Activated T-helper 1 cell treated with Interleukin-2 at 50 U/mL for 16 hours (primary cell): ENCODE measurements at places on chromosomes 1 and 21.

DNA sequence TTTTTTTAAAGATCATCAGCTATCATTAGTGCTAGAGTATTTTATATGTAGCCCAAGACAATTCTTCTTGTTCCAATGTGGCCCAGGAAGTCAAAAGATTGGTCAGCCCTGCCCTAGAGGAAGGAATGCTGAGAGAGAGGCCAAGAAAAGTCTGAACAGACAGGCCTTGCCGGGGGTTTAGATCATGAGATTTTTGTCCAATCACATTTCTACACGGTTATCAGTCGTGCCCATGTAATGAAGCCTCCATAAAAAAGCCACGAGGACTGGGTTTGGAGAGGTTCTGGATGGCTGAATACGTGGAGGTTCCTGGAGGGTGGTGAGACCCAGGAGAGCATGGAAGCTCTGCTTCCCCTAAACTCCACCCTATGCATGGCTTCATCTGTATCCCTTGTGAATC lies 24.3 kb upstream of the ENO1 start:
- DNase-seq: no peak

GRCh38 chr1:166031932-166032571 lies 134.7 kb downstream of the FAM78B start:
- no peak for DNase-seq

- DNase-seq: no peak
Observed at GRCh38 chr21:36751383-36751782, 52.5 kb downstream of the SIM2 start.

- DNase-seq: no peak
Observed at GRCh38 chr1:108016451-108016920, 51.5 kb upstream of the VAV3 start.

DNA sequence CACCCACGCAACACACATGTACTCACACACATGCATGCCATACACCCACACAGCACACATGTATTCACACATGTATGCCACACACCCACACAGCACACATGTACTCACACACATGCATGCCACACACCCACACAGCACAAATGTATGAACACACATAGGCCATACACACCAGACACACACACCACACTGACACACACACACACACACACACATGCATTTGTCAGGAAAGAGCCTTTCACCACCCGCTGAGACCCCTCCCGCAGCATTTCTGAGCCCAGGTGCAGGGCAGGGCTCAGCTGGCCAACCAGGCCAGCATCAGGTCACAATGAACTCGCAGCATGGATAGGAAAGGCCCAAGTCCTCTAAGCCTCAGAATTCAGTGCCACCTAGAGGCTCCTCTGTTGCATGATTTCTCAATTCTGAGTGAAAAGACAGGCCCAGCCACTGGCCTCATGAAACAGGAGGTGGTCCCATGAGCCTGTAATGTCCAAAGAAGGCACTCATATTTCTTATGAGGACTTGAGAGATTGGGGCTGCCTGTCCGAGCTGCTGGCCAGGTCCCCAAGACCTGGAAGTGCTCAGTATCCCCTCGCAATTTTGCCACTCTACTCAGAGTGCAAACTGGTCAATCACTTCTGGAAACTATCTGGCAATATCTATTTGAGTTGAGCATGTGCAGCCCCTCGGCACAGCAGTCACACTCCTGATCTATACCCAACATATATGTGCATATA lies 57.3 kb downstream of the PSMG1 start:
- no peak for DNase-seq

DNA sequence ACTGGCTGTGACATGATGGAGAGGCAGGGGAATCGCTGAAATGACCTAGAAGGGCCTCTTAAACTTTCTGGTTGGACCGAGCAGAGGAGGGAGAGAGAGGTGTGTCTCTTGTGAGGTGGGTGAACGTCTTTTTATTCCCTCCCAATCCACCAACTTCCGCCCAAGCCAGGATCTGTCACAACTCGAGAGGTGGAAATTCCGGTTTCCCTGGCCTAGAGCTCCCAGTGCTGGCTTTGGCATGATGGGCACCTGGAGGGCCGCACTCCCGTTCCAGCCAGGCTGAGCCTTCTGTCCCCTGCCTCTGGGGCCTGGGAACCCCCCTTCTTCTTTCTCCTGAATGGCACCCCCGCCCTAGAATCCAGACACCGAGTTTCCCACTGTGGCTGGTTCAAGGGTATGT lies at the start of gene SEMA4A:
SEMA4A (plus strand) TSS at position 224 of the 400 bp plus-strand sequence. CDS start 994 bp downstream, outside the sequence.
- no peak for DNase-seq

GRCh38 chr1:226335661-226336060 lies 26.7 kb upstream of the LIN9 start:
- DNase-seq: no peak

DNA sequence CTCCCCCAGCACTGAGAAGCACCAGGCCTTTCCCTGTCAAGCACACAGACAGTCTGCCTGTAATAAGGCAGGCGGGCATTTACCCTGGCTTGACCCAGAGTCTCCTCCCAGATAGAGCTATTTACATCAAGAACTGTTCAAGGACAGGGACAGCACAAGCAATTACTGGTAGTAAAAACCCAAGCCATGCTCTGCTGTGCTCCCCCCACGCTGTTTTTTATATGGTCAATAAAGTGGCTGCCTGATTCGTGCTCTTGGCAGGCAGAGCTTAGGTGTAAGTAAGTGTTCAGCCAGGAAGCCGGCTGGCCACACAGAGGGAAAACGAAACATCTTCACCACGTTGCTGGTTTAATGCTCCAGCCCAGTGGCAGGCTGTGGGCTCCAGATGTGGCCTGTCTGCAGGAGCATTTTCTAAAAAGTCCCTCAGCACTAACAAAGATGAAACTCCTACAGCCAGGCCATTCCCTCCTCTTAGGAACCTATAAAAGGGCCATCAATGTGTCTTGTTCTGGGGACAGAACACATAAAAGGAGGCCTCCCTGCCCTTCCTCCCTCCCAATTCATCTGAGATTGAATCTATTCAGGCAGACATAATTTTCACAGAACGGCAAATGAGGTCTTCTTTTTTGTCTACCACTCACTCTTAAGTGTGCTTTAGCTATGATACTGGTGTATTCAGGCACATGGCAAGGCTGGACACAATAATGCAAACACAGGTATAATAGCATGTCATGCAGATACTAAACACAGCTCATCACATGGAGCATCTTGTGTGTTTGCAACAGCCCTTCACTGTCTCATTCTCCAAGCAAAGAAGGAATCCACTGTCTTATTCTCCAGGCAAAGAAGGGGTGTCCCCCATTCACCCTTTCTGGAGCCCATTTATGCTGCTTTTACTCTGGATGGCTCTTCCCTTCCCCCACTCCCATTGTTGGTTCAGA lies 378.9 kb downstream of the HHAT start:
- no peak for DNase-seq

GRCh38 chr1:228005511-228006033 lies 1.2 kb upstream of the WNT3A start:
- no peak for DNase-seq

- no peak for DNase-seq
Observed at GRCh38 chr1:28519946-28520725, 14.3 kb downstream of the RCC1 start.

- no peak for DNase-seq
Observed at GRCh38 chr1:29599826-29600225, 363.5 kb downstream of the PTPRU start.

DNA sequence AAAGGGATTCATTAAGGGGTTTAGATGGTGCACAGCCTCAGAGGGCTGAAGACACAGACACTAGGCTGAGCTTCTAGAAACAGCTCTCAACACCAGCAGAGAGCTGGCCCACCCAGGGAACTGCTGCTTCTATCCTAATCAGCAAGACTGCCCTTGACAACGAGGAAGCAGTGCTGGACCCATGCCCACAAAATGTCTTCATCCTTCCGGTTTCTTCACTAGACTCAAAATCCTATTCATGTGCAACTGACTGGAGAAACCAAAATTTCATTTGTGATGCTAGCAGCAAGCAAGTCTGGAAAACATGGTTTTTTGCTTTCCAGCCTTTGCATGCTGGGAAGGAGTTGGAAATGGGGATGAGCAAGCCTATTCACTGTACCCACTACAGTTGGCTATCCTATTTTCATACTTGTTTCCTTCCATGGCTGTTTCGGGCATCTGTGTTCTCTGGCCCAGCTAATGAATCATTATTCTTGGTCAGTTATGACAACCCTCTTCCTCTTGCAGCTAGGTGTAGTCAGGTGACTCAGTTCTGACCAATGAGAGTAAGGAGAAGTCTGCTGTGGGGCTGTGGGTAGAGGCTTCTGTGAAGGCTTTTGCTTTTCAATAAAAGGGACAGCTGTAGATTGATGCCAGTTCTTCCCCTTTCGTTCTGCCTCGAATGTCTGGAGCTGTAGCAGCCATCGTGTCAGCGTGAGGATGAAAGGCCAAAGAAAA lies 14.6 kb upstream of the TMEM61 start:
- no peak for DNase-seq

DNA sequence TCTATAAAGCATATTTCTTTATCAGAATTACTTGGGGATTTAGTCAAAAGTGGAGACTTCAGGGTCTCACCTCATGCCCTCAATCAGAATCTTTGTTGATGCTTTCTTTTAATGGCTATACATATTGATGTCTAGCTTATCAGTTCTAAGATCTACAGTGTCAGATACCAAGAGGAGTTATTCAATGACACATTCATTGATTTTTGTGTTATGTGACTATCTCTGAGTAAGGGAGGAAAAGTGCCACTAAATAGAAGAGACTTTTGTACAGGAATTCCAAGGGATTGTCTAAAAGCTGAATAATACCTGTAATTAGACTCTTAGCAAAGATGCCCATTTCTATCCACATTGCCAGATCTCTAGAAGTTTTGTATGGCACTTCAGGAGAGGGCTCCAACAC lies 87.2 kb downstream of the HLX start:
- no peak for DNase-seq

DNA sequence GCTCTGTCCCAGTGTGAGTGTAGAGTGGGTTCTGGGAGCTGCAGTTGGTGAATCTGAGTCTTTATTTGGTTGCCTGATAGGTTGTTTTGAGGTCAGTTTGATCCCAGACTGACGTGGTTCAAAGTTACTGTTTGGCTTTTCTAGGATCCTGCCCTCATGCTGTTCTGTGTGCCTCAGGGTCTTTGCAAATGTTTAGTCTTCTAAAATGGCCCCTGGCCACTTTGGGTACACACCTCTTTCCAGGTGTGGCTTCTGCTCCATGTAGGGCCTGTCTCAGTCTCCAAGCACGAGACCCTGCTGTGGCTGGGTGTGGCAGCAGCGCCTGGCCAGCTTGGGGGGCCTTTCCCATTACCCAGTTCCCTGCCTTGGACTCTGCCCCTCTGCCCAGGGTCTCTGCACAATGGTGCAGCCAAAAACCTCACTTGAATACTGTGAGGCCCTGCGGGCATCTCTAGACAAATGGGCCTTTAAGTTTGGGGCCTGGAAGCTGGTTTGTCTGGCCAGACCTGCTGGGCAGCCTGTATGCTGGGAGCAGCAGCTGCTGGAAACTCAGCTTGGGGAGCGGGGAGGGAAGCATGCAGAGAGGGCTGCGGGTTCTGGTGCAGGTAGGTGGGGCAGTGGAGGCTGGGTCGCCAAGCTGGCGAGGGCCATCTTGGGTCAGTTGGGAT lies 5.6 kb downstream of the PTPRF start:
- DNase-seq: no peak

GRCh38 chr1:173870252-173871075 lies 2.3 kb downstream of the ZBTB37 start:
- no peak for DNase-seq

- no peak for DNase-seq
Observed at GRCh38 chr1:8908388-8909151, 30.1 kb upstream of the ENO1 start.
